Stimulated activated CD8-positive, alpha-beta memory T cell treated with anti-CD3 and anti-CD28 coated beads, Interleukin-4, amount 100 ng/mL, for 24 hours (primary cell): ENCODE measurements at places on chromosomes 7 and 10.

DNA sequence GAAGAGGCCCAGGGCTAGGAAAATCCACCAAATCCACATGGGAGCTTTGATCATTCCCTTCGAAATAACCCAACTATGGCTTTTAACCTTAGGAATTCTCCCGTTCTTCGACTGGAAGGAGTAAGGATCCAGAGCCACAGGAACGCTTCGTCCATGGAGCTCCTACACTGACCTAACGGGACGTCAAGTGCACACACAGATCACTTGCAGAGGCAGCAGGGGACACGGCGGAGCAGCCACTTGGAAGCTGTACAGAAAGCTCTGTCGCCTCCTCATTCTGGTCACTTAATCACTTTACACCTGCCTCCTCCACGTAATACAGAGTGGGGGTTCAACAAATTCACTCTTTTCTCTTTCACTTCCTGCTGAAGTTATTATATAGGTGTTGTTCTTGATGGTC is 43.9 kb downstream of the RSU1 start:
- DNase-seq = no peak

GRCh38 chr10:48990226-48990625 is 50.6 kb upstream of the LRRC18 start:
- no peak for DNase-seq

- no peak for DNase-seq
These were observed 41.7 kb downstream of the SP8 start for GRCh38 chr7:20744954-20745446.

- no peak for DNase-seq
These were observed 186.4 kb downstream of the ARHGAP12 start for GRCh38 chr10:31742255-31742654.

DNA sequence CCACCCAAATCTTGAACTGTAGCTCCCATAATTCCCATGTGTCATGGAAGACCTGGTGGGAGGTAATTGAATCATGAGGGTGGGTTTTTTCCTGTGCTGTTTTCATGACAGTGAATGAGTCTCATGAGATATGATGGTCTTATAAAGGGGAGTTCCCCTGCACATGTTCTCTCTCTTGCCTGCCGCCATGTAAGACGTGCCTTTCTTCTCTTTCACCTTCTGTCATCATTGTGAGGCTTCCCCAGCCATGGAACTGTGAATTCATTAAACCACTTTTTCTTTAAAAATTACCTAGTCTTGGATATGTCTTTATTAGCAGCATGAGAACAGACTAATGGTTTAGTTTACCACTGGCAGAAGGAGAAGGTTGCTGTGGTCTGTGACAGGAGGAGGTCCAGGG is 111.5 kb upstream of the RAB18 start:
- DNase-seq = no peak

GRCh38 chr7:37149051-37149772 is 299.5 kb downstream of the ELMO1 start:
- no peak for DNase-seq

GRCh38 chr7:1899196-1899595 is 229.1 kb downstream of the ELFN1 start:
- DNase-seq = no peak

DNA sequence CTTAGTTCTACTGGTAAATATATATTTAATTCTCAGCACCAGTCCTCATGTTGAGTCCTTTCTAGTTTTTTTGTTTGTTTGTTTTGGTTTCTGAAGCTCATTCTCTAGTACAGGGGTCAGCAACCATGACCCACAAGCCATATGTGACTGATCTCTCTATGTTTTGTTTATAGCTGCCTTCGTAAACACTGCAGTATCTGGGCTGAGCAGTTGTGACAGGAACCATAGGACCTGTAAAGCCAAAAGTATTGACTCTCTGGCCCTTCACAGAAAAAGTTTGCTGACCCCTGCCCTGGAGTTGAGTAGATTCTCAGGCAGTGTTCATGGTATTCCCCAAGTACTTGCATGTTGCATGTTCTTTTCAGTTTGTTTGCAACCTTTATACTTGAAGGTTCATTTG is 20.8 kb downstream of the NET1 start:
- DNase-seq = no peak

GRCh38 chr10:112792487-112793201 is 157.4 kb upstream of the TCF7L2 start:
- no peak for DNase-seq

DNA sequence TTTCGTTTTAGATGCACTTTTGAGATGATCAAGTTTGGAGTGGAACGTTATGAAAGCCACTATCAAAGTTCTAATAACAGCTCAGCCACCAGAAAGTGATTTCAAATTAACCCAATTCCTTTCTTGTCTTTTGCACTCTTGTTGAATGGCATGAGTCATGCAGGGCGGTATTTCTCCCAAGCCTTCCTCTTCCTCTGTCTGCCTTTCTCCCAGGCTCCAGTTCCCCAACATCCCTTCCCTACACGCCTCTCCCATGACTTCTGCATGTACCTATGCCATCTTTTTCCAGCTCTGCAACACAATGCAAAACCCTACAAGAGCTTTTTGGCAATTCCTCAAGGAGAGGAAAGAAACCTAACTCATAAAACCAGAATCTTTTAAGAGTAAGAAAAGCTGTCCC is 21.8 kb upstream of the NPS start:
- DNase-seq = no peak

- no peak for DNase-seq
These were observed 390.9 kb upstream of the MKI67 start for GRCh38 chr10:128517167-128517566.

DNA sequence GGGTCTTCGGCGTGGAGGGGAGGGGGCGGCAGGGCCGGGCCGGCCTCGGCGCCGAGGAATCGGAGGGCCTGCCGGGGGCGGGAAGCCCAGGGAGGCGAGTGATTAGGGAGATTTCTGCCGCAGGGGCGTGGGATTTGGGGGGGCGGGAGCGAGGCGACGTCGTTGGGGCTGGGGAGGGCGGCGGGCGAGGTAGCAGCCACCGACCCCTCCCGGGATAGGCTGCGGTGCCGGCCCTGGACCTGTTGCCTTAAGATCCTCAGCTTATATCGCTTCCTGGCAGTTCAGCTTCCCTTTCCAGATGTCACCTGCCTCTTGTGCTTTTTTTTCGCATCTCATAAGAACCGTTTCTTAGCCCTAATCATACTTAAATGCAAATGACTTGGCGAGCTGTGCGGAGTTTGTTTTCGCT is 655 bp downstream of the LMTK2 start:
- no peak for DNase-seq

DNA sequence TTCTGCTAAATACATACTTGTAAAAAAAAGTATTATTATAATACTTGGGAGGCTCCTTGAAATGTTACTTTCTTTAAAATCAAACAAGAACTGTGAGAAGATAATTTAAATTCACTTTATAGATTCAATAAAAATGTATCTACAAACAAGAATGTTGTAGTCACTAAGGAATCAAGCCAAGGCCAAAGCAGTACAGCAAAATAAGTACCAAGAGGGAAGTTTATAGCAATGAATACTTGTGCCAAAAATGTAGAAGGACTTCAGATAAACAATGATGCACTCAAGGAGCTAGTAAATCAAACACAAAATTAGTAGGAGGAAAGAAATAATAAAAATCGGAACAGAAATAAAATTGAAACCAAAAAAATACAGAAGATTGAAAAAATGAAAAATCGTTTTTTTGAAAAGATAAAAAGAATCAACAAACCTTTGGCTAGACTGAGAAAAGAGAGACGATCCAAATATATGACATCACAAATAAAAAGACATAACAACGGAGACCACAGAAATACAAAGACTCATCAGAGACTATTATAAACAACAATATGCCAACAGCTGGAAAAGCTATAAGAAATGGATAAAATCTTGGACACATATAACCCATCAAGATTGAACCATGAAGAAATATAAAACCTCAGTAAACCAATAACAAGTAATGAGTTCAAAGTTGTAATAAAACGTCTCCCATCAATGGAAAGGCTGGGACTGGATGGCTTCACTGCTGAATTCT is 286.0 kb upstream of the TMEM229A start:
- DNase-seq = no peak

GRCh38 chr10:29345910-29346209 is 57.0 kb downstream of the LYZL1 start:
- DNase-seq = no peak

DNA sequence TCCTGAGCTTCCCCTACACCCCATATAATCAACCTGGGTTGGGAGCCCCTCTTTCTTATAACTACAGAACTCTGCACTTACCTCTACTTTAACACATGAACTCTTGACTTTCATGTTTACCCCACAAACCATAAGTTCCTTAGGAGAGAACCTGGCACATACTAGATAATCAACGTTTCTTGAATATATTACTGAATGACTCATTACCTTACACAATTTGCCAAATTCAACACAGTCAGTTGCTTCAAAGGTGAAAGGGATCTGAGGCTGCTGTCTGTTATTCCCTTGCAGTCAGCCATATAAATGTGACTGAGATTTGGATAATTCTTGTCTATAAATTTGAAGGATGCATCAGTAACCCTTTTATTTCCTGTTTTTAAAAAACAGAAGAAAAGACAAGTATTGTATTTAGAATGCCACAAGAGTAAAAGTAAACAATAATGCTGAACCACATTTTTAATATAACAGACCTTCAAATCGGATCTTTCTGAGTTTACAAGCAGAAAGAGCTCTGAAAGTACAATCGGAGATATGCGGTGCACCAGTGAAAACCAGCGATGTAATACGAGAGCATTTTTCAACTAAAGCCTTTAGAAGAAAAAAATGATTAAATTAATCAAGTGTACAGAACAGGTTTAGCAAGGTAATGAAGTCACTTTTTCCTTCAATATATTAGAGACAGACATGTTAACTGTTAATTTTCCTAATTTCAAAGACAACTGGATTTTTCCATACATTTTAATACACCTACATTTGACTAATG is 29.5 kb upstream of the LRRC17 start:
- DNase-seq = no peak
